ENCODE measurements at places on chromosomes 16 and 17. TPM values are rescaled to one million over a fixed set of nuclear protein-coding genes. Genes with fewer than 3 reads are reported as not detected.

Gene ZNF629
- 13.3 TPM for polyA plus RNA-seq

- no peak for DNase-seq
These were observed 590 bp downstream of the ITGAX start for GRCh38 chr16:31355431-31356100.

DNA sequence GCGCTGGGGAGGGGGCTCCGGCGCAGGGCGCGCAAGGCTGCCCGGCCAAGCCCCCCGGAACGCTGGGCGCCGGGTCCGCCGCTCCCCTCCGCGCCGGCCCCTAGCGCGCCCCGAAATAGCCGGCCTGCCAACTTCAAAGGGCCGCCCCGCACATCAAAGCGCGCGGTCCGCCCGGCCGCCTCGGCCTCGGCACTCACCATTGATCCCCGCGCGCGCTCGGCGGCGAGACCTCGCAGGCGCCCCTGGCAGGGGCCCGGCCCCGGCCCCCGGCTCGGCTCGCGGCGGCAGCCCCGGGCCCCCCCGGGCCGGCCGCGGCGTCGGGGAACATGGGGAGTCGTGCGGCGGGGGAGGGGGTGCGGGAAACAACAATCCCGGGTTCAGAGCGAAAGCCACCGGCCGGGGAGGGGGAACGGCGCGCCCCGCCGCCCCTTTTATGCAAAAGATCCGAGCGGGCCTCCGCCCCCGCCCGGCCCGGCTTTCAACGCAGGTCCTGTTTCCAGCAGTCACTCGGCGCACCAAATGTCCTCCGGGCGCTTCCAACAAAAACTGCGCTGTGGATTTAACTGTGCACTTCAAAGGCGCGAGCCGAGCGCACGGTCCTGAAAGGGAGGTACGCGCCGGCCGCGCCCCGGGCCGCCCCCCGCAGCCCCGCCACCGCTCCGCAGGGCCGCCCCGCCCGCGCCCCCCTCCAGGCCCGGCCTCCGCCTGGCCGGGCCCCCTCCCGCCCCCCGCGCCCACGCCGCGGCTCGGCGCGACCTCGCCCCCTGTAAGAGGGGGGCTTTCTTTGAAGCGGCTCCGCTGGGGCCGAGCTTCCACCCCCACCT is 608 bp downstream of the AXIN2 start:
- peak; percentile 89 for DNase-seq

Gene BRIP1
- 4.0 TPM for polyA plus RNA-seq

DNA sequence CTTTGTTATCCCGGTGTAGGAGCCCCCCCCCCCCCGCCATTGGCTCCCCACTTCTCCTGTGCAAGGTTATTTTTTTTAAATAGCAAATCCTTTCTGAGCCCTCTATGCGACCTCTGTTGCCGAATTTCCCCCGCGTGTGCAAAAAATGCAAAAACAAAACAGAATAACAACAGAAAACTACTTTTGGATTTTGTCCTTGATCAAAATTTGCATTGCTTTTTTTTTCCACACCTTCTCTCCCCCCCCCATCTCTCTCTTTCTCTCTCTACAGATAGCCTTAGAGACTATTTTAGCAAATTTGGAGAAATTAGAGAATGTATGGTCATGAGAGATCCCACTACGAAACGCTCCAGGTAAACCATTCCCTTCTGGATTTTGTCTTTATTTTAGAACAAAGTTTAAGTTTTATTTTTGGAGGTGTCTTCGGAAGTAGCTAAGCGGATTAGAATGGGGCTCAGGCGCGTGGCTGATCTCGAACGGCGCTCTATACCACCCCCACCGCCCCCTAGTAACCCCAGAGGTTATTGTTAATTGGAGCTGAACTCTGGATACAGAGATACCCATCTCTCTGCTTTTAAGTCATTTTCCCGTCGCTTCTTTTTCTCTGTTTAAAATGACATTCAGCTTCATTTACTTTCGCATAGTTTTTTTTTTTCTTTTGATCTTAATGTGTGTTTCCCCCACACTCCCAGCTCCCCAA is 1.0 kb downstream of the MSI2 start:
- DNase-seq, result peak; percentile 20

GRCh38 chr16:49483251-49483650 is 109.6 kb downstream of the C16orf78 start:
- DNase-seq, result no peak

DNA sequence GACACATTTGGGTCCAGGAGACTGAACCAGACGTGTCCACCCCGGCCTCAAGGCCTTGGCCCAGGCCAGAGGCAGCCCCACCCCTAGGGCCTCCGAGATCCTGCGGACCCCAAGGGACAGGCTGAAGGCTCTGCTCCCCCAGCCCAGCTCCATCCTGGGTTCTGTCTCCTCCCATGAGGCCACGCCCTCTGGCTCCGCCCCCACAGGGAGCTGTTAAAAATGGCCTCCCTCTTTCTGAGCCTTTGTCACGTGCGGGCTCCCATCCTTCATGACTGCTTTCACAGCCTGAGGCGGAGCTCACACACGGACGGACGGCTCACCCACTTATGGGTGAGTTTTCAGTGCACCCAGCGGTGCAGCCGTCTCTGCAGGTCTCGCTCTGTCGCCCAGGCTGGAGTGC is 6.5 kb upstream of the CACNA1H start:
- no peak for DNase-seq

DNA sequence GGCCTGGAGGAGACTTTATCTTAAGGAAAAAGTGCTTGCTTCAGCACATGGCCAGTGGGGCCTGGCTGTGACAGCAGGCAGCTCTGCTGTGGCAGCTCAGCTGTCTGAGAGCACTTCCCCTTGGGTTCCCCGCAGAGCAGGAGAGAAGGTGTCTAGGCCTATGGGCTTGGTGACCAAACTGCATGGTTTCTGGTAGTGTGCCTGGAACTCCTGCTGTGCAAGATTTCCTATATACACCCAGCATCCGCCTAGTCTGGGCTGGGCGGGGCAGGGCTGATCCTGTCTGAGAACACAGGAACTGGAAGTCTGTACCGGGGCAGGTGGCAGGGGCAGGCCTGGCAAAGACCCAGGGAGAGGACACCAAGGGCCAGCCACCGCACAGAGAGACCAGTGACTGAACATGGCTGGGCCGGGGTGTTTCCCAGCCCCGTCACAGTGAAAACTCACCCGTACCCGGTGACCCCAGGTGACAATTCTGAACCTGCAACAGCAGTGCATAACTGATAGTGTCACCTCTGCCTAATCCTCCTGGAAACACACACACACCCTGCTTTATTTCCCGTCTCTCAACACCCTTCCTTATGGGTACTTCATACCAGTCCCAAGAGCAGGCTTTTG is 39.3 kb downstream of the CHD9 start:
- no peak for DNase-seq

DNA sequence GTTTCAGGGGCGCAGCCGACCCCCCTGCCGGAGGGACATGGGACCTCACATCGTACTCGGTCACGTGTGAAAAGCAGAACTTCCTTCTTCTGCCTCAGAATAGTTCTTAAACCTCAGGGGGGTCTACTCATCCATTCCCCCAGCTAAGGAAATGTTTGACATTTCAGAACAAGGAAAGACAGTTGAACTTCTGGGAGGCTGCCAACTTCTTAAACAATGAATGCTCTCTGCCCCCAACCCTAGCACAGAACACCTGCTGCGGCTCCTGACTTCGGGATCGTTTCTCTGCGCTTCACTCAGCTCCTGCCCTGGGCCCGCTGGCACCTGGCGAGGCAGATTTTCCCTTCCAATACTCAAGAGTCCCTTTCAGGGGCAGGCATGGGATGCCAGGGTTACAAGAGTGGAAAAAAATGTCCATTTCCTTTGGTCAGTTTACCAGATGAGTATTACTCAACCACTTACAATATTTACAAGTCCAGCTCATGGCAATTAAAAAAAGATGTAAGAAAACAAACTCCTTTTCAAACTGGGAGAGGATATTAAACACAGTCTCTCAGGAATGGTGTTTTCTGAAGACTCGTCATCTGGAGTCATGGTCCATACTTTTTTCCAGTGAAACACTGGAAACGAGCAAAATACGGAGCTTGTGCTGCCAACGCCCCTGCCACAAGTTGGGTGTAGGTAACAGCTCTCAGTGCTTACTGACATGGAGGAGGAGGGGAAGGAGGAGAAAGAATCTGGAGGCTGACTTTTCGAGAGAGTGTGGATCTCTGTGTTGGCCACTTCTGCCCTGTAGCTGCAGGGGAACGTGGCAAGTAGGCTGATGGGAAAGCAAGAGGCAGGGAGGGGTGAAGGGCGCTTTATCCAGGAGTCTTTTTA is 235.7 kb downstream of the NTN1 start:
- no peak for DNase-seq

- DNase-seq, result no peak
These were observed 29.4 kb downstream of the CNTROB start for GRCh38 chr17:7961421-7961820.

DNA sequence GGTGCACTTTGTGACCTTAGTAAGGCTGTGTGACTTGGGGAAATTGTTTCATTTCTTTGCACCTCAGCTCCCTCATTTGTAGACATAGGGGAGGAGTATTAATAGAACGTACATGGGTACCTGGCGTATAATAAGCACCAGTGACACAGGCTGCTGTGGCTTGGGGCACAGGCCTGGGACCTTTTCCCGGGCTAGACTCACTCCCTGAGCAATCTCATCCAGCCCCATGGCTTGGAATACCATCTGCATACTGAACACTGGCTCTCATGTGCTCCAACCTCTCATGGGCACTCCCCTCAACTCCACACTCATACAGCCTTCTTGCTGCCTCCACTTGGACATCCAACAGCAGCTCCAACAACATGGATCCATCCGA is 41.0 kb upstream of the MRPS23 start:
- DNase-seq, result no peak

DNA sequence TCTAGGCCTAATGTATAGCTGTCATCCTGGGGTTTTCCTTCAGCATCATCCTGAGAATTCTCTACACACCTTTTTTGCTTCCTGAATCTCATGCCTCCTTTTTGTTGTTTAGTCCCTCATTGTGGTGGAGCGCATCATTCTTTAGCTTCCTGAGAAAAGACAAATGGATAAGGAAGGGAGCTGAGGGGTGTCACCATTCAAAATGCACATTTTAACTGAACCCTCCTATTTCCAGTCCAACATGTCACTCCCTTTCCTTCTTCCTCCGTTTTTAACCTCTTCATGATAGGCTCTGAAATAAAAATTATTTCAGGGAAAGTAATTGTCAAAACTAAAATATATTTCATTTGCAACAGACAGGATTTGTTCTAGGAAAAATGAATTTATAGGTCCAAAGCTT is 39.7 kb upstream of the GNAO1 start:
- DNase-seq, result no peak

Gene MT2A
- polyA plus RNA-seq, result 27.2 TPM

Gene ZSCAN10
- polyA plus RNA-seq, result 0.17 TPM

GRCh38 chr16:57616241-57616640 is 12.2 kb upstream of the ADGRG1 start:
- no peak for DNase-seq

Gene SOST
- polyA plus RNA-seq, result not detected

Gene TMEM238L
- 0.22 TPM for polyA plus RNA-seq

DNA sequence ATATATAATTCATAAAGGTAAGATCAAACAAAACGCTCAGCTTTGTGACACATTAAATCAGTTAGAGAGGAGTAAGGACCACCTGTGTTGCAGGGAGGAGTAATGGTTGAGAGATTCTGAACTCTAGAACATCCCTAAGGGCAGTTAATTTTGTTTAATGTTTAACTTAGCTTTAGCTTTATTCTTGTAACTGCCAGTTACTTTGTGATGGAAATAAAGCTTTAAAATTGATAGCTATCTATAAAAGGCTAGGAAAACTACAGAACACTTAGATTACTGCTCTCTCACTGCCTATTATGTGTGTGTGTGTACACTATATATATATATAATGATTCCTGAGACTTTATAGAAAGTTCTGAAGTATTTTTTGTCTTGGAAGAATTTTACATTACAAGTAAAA is 37.8 kb downstream of the PTRH2 start:
- no peak for DNase-seq

GRCh38 chr16:66081775-66082366 is 284.6 kb upstream of the CDH5 start:
- DNase-seq, result peak; percentile 79

Gene PRSS36
- polyA plus RNA-seq, result 1.3 TPM

DNA sequence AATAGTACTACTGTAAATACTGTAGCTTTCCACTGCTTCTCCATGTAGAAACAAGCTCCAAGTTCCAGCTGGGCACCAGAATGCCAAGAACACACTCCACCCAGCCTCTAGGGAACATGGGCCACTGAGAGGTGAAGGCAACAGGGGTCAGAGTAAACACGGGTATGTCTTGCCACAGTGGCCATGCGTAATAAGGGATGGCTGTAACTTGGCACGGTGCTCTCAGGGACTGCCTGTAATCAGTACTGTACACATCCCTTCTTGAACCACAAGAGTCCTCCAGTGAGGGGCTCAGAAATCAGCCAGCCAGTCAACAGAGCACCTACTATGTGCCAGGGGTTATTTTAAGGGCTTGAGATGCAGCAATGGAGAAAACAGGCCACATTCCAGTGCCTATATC is 10.8 kb downstream of the LRRC59 start:
- DNase-seq, result no peak

Gene HEATR9
- polyA plus RNA-seq, result not detected

Gene KRT36
- polyA plus RNA-seq, result not detected

Gene ALDH3A1
- 0.22 TPM for polyA plus RNA-seq

Gene MEIOC
- 0.92 TPM for polyA plus RNA-seq

DNA sequence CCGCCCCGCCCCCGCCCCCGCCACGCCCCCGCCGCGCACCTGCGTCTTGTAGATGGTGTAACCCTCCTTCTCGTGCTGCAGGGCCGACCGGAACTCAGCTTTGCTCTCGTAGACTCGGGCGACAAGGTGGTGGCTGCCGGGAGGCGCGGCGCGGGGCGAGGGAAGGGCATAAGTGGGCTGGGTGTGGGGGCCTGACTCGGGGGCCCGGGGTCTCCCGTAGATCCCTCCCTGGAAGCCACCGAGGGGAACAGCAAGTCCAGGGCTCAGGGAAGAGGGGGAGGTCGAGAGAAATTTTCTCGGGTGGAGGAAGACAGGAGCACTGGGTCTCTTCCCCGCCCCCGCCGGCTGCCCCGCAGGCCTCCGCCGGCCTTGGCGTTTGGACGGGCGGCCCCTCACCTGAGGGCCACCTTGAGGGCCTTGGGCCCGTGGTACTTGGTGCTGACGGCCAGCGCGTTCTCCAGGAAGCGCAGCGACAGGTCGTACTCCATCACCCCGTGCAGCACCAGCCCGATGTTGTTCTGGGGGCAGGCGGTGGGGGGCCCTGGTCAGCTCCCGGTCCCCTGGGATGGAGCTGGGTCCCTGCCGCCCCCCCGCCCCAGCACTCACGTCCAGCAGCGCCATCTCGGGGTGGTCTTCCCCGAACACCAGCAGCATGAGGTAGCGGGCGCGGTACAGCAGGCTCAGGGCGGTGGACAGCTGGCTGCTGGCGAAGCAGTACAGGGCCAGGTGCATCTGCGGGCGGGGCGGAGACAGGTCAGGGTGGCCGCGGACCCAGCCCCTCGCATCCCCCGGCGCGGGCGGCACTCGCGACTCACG is 19.4 kb downstream of the CLUH start:
- DNase-seq, result no peak

Gene TBC1D3K
- not detected for polyA plus RNA-seq

Gene OTOP3
- polyA plus RNA-seq, result not detected

GRCh38 chr17:8746501-8747236 is 2.0 kb upstream of the CCDC42 start:
- DNase-seq, result no peak

Gene GPR139
- polyA plus RNA-seq, result not detected
